ENCODE measurements at places on chromosomes 13 and 19.

DNA sequence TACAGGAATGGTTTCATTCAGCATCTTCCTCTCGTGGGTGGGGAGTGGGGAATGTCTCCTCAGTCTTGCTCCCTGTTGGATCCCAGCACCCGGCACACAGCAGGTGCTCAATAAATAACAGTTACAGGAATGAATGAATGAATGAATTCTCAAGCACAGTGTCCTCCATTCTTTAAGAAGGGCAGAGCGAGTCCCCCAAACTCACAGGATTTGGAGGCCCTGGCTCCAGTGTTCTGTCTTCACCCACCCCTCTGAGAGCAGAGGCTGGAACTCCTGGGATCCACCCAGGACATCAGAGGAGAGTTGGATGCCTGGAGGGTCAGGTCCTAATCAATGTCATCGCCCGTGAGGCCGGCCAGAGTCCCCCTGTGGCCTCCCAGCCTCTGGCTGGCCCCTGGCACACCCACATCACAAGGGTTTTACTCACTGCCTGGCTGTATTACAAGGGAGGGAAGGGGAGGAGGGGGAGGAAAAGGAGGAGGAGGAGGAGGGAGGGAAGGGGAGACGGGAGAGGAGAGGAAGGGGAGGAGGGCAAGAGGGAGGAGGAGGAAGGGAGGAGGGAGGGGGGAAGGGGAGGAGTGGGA, 8.7 kb upstream of the CREB3L3 start:
- no peak for DNase-seq

- no peak for DNase-seq
Observed at GRCh38 chr19:42293540-42293939, 8.4 kb upstream of the PRR19 start.

DNA sequence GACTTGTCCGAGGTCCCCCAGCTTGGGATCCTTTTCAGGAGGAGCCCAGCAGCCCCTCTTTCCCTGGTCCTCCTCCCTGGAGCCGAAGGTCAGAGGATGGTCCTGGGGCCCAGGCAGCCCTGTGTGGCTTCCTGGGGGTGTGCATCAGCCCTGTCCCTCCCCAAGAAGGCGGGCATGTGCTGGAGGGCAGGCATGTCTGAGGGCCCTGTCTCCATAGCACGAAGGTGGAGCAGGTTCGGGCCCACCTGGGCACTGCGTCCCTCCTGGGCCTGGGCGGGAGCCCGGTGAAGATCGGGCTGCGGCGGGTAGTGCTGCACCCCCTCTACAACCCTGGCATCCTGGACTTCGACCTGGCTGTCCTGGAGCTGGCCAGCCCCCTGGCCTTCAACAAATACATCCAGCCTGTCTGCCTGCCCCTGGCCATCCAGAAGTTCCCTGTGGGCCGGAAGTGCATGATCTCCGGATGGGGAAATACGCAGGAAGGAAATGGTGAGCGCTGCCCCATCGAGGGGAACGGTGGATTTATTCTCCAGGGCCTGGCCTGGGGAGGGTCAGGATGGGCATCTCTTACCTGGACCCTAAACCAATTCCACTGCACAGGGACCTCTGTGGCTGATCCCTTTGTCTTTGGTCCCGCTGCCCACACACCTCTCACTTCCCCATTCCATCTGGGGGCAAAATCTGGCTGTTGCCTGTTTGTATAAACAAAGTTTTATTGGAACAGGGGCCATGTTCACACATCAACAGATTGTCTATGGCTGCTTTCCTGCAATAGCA, 10.9 kb downstream of the TIMM13 start:
- DNase-seq: no peak

GRCh38 chr13:110706570-110707372, 855 bp upstream of the CARS2 start:
- DNase-seq: no peak

- DNase-seq: no peak
Observed at GRCh38 chr13:25469169-25469525, 97.4 kb downstream of the ATP8A2 start.

DNA sequence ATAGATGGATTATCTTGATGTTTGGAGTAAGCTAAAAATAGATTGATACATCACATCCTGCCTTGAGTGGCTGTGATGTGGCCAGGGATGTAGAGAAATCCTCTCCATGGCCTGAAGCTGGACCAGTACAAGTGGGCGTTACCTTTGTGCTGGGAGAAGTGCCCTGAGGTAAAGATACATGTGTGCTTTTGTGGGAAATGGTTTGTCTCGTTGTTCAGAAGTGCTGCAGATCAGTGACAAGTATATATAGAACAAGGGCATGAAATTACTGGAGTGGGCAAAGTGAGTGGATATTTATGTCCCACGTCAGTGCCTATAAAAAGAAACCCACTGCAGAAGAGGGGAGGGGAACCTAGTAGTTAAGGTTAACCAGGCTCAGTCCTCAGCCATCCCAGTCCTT, 12.2 kb upstream of the ZNF304 start:
- no peak for DNase-seq

DNA sequence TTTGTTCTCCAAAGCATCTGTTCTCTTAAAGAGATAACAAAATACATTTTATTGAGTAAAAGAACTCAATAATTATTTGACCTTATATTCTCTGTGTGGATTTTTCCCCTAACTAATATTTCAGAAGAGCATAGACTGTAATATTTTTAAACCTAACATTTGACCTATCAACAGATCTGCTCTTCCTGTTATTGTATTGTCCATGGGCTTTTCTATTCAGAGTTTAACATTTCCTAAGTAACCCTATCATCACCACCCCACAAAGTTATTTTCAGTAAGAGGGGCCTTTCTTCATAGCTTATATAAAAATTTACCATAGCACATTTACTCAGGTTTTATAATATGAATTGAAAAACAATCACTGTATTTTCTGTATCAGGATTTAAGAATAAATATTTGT, 17.5 kb downstream of the POLR1D start:
- DNase-seq: no peak

GRCh38 chr13:111211789-111212516, 96.8 kb downstream of the ARHGEF7 start:
- DNase-seq: no peak

DNA sequence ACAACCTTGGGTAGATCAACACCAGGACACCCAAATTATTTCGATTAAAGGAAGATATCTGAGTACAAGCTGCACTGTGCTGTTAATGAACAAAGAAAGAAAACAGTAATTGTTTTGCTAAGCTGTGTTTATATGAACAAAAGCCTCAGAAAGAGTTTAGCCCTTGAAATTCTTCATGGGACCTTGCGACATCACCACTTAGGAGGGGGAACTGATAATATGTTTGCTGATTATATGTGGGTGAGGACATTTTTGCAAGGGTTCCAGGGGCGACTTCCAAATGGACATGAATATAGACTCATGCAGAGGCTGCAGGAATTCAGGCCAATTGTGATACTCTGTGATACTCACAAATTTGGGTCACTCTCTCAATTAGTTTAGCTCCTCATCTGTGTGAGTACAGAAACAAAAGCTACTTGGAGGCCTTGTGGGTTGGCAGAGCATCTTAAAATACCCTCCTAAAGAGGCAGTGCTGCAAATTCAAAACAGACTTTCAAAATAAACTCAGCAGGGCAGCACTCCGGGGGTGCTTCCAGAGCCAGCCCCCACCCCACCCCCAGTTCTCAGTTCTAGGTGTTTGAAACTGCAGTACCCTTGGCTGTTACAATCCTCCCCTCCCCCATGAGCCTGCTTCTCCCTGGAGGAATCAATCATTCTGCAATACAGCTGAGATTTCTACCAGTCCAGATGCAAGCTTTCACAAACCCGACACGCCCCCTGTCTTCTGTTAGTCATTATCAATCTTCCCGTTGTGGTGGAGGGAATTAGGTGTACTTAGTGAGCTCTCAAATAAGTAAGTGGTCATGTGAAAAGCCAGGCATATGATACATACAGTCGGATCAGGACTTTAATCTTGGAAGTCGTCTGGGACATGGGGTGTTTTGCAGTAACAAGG, 97.0 kb upstream of the MBNL2 start:
- DNase-seq: no peak

- DNase-seq: no peak
Observed at GRCh38 chr13:98406427-98406826, 170.5 kb downstream of the STK24 start.

- no peak for DNase-seq
Observed at GRCh38 chr13:37457612-37458011, 141.0 kb downstream of the POSTN start.

DNA sequence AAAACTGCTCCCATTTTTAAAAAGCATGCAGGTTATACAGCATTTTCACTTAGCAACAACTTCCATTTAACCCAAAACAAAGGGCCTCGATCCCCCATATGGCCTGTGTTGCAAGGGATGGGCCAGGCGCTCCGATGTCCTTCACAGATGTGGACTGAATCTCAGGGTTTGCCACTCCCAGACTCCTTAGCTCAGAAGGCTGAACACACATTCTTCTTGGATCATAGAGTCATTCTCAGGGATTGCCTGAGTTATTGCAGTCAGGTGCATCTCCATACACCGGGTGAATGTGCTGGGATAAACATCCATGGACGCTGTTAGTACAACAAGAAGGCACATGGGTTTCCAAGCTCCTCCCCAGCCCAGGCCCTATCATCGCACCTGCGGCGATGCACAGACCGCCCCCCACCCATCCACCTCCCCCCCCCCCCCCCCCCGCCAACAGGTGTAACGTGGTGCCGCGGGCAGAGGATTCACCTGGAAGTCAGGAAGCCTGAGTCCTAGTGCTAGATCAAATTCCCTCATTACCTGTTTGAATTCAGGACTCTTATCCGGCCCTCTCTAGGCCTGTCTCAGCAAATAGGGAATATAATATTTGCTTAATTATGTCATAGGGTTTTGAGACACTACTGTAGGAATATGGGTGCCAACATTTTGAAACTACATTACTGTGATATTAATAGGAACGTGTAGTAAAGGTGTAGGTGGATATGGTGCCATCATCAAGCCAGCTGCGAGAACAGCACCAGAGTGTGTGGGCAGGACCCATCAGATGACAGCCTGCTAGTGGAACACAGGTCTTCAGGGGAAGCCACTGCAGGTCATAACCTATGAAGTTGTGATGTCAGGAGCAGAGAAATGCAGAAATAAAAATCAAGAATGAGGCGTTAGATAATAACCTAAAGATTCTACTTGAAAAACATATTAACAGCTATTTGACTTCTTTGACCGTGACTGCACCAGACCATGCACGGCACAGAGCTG, 110.9 kb downstream of the SACS start:
- DNase-seq: no peak

DNA sequence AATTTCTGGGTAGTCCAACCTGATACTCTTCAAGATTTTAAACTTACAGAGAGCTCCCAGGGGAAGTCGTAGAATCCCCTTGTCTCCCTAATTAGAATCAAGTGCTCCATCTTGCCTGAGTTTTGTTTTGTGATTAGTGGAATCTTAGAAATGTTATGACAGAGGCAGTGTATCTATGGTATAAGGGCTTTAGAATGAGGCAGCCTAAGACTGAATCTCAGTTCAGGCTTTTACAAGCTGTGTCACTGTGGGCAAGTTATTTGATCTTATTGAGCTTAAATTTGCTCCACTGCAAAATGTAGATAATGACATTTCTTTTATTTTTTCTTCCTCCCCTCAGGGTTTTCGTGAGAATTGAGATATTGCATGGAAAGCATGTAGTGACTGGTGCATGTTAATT, 215.5 kb downstream of the POSTN start:
- no peak for DNase-seq

- no peak for DNase-seq
Observed at GRCh38 chr19:33343859-33344572, 29.5 kb upstream of the CEBPG start.

DNA sequence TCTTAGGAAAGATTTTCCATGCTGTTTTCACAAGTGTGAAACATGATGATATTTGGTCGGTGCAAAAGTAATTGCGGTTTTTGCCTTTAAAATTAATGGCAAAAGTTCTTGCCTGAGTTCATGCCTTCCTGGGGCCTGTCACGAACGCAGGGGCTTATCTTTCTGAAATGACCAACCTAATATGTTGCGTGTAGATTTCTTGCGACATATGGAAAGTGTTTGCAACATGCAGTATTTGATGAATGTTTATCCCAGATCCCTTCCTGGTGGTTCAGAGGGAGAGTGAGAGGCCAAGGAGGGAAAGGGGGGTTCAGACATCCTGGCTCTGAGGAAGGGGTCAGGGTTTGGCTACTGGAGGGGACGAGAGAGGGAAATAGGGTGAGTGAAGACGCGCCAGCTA, 72.0 kb downstream of the TEX29 start:
- no peak for DNase-seq

DNA sequence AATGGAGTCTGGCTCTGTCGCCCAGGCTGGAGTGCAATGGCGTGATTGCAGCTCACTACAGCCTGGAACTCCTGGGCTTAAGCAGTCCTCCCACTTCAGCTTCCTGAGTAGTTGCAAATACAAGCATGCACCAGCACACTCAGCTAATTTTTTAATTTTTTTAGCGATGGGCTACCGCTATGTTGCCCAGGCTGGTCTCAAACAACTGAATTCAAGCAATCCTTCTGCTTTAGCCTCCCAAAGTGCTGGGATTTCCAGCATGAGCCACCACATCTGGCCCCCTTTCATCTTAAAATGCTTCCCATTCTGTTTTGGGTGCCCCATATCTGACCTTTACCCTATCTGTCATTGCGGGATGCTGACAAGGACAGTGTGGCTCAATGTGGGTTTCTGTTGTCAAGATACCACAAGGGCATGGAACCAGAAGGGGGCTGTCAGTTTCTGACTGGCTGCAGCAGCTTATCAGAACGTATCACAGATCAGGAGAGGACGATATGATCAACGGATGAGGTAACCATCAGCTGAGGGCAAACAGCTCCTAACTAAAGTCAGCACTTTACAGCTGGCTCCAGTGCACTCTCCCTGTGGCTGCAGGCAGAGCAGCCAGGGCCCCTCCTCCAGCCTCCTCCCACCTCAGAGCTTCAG, 32.4 kb downstream of the GPR42 start:
- DNase-seq: no peak

- no peak for DNase-seq
Observed at GRCh38 chr19:35404879-35405622, 34.2 kb downstream of the GPR42 start.

DNA sequence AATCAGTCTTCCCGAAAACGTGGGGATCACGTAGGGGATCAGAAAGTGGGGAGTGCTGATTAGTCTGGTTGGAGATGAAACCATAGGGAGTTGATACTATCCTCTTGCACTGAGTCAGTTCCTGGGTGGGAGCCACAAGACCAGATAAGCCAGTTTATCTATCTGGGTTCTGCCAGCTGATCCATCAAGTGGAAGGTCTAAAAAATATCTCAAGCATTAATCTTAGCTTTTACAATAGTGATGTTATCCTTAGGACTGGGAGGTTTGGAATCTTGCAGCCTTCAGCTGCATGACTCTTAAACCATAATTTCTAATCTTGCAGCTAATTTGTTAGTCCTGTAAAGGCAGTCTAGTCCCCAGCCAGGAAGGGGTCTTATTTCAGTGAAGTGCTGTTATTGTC, 2474.2 kb downstream of the PCDH9 start:
- DNase-seq: no peak
